B cell (primary cell): ENCODE measurements at places on chromosomes 2 and 18.

DNA sequence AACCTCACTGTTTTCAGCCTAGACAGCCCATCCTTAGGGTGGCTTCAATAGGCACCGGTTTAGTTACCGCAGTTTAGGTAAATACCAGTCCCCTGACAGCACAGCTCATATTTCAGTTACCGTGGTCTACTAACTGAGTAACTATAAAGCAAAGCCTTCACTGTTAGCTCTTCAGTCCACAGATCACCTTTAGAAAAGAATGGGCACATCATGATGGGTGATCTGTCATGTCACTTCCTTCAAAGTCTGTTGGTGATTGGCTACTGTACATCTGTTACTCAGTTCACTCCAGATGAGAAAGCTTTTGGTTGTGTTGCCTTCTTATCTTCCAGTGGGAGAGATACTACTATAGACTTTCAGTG is 21.0 kb downstream of the SLC20A1 start:
- DNase-seq, result no peak

- DNase-seq, result no peak
Observed at GRCh38 chr18:32373995-32374394, 96.7 kb downstream of the GAREM1 start.

GRCh38 chr2:230921806-230922595 is 3.0 kb downstream of the GPR55 start:
- DNase-seq, result no peak

GRCh38 chr2:240203031-240203787 is 62.8 kb upstream of the OTOS start:
- no peak for DNase-seq

DNA sequence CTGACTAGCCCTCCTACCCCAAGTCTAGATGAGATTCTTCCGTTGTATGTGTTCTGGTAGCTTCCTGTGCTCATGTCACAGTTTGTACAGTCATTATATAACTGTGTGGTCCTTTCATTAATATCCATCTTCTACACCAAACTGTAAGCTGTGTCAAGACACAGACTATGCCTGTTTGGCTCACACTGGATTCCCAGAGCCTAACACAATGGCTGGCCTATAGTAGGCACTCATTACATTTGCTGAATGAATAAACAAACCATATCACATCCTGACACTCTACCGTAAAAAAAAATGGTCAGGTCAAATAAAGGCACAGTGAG is 72.6 kb downstream of the ANKRD44 start:
- DNase-seq, result no peak

GRCh38 chr2:38672445-38673391 is 6.8 kb downstream of the GALM start:
- DNase-seq, result no peak

DNA sequence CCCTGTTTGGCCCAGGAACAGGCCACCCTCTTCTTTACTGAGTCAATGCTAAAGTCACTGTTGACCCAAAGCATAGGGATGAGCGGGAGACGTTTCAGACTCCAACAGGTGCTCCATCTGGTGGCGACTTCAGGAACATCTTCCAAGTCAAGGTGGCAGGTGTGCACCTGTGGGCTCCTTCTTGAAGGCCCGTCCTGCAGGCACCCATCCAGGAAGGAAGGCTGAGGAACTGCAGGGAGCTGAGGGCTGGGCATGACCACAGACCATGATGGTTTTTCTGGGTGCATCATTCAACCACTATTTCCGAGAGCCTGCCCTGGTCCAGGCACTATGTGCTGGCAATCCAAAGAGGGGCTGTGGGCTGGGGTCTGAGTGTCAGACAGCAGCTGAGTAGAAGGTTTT is 142.8 kb downstream of the NDUFA10 start:
- DNase-seq, result peak; percentile 57

GRCh38 chr2:204849892-204850291 is 304.6 kb downstream of the PARD3B start:
- no peak for DNase-seq

- no peak for DNase-seq
Observed at GRCh38 chr2:231884438-231885140, 41.6 kb downstream of the NPPC start.

GRCh38 chr2:196974970-196975369 is 48.5 kb upstream of the PGAP1 start:
- DNase-seq, result no peak

GRCh38 chr2:240280621-240281020 is 140.2 kb upstream of the OTOS start:
- DNase-seq, result no peak

DNA sequence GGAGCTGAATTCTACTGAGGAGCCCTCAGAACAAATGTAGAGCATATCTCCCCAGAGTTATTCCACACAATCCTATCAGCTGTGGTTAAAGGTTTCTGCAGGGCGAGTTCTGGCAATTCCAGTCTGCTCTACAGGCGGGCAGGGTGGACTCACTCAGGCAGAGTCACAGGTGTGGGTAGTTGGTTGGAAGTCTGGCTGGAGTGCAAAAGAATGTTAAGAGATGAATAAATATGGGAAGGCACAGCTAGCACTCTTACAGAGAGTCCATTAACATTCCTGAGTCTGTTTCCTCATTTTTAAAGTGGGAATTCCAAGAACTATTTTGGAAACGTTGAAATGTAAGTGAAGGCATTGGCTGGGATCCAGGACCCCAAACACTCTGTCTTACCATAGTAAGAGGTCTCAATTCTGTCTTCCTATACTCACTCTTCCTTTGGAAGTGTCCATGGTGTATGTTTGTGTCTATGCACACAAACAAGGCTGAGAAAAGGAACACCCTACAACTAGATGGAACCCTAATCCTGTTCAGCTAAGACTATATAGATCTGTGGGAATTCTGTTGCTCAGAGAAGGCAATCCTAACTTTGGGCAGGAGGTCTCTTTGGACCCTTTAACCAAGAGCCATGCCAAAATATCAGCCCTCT is 63.3 kb upstream of the AQP4 start:
- no peak for DNase-seq

- DNase-seq, result peak; percentile 90
Observed at GRCh38 chr2:190408538-190409271, 550 bp downstream of the MFSD6 start.

GRCh38 chr2:101267671-101268656 is 15.3 kb downstream of the CNOT11 start:
- no peak for DNase-seq

GRCh38 chr2:205760157-205760556 is 77.9 kb downstream of the NRP2 start:
- DNase-seq, result no peak

DNA sequence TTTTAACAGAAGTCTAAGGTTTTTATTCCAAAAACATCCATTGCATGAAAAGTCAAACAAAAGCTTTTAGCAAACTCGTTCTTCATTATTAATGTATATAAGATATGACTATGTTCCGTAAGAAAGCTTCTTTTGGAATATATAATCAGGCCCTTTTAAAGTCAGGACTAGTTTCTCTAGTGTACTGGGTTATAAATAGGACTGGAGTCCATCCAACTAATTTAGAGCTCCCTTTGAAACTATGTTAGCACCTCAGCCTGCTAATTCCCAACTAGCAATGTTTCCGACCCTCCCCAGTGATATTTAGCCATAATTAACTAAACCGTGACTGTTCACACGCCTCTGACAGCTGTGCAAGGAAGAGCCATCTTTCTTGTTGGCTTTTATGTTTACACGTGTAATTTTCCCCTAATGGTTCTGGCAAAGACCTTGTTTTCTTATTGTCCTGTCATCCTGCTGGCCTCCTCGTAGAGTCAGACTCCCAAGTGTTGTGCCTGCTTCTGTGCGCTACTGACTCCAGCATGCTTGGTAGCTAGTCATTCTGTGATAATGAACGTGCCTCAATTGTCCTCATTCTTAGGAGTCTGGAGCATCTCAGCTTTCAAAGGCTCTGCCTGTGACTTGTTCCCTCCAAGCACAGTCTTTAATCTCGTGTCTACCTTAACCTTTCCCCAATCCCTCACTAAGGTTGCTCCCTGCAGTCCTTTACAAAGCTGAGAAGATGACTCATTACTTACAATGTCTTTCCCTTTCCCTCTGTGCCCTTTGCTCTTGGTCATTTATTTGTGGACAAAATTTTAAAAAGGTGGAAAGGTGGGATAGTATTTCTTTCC is 172.2 kb upstream of the RASGRP3 start:
- no peak for DNase-seq

DNA sequence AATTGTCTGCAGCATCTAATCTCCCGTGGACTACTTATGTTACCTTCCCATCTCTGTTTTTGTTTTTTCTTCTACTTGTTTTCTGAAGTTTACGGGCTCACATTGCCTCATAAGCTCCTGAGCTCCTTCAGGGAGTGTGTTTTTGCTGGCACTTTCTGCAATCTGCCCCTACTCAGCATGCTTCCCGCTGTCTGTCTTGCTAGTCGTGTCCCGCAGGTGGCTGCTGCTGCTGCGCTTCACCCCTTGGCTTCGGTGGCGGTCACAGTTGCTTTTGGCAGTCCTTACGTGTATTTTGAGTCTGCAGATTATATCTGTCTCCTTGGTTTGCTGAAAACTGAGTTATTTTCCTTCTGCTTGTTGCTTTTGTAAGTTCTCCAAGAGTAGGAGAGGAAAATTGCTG is 37.3 kb downstream of the FER1L5 start:
- DNase-seq, result no peak

DNA sequence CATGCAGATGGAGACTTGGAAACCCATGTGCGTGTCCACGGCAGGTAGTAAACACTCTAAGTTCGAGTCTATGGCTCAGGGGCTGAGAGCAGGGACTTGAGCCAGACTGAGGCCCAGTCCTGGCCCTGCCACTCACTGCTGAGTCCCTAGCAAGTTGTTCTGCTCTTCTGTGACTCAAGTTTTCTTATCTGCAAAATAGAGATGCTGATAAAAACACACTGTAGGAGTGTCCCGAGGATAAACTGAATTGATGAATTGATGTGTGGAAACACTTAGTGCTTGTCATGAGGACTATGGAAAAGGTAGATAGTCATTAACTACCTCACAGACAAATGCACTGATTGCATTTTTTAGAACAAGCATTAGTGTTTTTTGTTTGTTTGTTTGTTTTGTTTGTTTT is 73.2 kb downstream of the BOLA3 start:
- no peak for DNase-seq

GRCh38 chr18:56083097-56083521 is 495.1 kb upstream of the TCF4 start:
- no peak for DNase-seq

DNA sequence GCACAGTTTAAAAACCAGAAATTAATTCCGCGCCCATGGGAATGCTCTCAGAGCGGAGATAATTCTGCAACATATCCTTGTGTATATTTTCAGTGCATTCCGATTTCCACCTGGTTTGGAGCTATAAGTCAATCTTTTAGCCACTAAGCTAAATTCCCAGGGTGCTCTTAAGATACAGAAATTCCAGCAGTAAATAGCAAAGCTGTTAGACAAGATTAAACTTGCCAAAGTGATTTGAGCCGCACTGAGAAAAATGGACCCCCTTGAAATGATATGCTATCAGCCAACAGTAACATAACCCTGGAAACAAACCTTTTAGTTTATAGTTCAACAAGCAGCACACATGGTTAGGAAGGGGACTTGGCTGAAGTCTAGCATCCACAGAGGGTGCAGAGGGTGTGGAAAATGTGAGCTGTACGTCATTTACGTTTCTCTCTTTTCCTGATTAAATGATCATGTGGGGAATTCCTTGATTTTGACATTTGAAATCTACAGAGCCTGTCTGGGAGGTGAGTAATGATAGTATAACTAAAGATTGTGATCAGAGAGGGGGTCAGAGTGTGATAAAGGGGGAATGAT is 99.8 kb upstream of the COPS8 start:
- no peak for DNase-seq

- DNase-seq, result no peak
Observed at GRCh38 chr2:239300242-239300641, 100.6 kb downstream of the HDAC4 start.

- no peak for DNase-seq
Observed at GRCh38 chr18:77897606-77898005, 648.0 kb downstream of the GALR1 start.
